ENCODE measurements at places on chromosomes 4 and X. TPM values are rescaled to one million over a fixed set of nuclear protein-coding genes. Genes with fewer than 3 reads are reported as not detected.

GRCh38 chr4:3835527-3836405, 69.6 kb downstream of the ADRA2C start:
- DNase-seq = no peak

DNA sequence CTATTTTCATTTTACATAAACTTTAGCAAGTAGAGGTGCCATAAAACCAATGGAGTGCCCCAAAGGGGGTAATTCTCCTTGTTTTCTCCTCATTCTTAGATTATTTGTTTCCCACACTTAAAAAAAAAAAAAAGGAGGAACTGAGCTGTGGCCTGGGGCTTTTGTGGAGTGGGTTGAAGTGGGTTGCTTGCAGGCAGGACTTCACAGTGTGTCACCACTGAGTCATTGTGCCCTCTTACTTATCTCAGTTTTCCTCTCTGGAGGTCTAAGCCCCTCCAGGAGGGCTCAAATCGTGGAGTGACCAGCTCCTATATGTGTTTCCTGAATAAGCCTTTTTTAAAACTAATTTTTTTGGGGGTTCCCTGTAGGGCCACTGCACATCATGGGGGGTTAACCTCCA, 69.0 kb downstream of the SLC16A2 start:
- no peak for DNase-seq

- DNase-seq = no peak
Measured at GRCh38 chr4:86544310-86544966, 49.7 kb upstream of the PTPN13 start.

The GABRQ gene
- total RNA-seq = 1.2 TPM

The SLC9B2 gene
- 14.3 TPM for total RNA-seq

- peak; percentile 21 for DNase-seq
Measured at GRCh38 chrX:24133312-24133711, 16.2 kb upstream of the ZFX start.

The AMBN gene
- total RNA-seq = not detected

GRCh38 chr4:138961664-138962063, 53.9 kb upstream of the NOCT start:
- no peak for DNase-seq

Data from MG63 (cell line).